ENCODE measurements at places on chromosomes 2 and 18. TPM values are rescaled to one million over a fixed set of nuclear protein-coding genes. Genes with fewer than 3 reads are reported as not detected.

GRCh38 chr2:239853121-239853520 lies 172.0 kb downstream of the NDUFA10 start:
- DNase-seq = no peak

REG1B gene
- total RNA-seq = not detected

CHN1 gene
- total RNA-seq = 50.3 TPM

DNA sequence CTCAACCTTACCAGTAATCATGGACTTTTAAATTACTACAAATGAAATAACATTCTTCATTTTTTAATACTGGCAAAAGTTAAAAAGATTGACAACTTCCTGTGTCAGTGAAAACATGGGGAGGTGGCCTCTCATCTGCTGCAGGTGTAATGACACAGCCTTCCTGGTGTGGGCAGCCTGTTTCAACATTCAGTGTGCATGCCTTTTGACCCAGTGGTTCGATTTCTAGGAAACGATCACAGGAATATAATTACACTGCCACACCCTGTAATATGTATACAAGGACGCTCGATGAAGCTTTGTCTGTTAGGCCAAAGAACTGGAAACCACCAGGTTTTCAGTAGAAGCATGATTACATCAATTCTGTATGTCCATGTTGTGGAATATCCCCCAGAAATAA lies 68.7 kb downstream of the MTHFD2 start:
- DNase-seq = no peak

- no peak for DNase-seq
These were observed 127.4 kb downstream of the CCDC102B start for GRCh38 chr18:68925268-68925667.

- no peak for DNase-seq
These were observed 175.4 kb downstream of the ZNF521 start for GRCh38 chr18:25176518-25177042.

DNA sequence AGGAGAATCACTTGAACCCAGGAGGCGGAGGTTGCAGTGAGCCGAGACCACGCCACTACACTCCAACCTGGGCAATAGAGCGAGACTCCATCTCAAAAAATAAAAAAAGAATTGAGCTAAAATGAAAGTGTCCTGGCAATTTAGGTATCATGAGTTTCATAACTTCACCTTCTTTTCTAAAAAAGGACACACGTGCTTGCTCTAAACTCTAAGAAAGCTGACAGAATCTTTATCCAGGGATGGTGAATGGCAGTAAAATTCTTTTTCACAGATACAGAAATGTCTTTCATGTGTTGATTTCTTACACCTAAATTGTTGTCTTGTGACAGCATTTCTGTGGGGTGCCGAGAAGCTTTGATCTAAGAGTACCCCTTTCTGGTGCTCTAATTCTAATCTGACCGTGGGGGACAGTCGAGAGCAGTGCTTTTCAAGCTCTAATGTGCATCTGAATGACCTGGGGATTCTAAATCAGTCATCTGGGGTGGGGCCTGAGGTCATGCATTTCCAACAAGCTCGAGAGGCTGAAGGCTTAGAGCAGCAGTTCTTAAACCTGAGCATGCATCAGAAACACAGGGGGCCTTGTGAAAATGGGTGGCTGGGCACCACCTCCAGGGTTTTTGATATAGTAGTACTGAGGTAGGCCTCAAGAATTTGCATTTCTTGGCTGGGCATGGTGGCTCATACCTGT lies 42.1 kb upstream of the REL start:
- DNase-seq = no peak

GRCh38 chr2:45443012-45443411 lies 168.1 kb downstream of the SRBD1 start:
- no peak for DNase-seq

- no peak for DNase-seq
These were observed 61.8 kb upstream of the STK17B start for GRCh38 chr2:196233021-196233804.

DNA sequence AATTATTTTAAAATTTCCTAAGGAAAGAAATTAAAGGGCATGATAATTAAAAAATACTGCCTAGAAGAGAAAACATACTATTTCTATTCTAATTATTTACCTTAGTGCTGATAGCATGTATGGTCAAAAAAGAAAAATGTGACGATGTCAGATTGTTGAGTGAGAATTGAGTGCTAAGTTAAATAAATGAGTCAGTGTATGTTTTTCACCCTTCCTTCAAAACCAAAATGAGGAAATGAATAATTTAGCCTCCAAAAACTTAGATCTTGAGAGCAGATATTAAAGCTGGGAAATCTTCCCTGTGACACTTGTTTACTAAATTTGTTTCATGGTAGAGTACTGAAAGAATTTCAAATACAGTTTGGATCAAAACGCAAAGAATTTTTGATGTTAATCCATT lies 58.6 kb upstream of the NYAP2 start:
- DNase-seq = no peak

GRCh38 chr2:207253666-207254345 lies 88.1 kb upstream of the KLF7 start:
- DNase-seq = no peak

PHOSPHO2 gene
- 13.5 TPM for total RNA-seq

RPL31 gene
- 1,632 TPM for total RNA-seq

DNA sequence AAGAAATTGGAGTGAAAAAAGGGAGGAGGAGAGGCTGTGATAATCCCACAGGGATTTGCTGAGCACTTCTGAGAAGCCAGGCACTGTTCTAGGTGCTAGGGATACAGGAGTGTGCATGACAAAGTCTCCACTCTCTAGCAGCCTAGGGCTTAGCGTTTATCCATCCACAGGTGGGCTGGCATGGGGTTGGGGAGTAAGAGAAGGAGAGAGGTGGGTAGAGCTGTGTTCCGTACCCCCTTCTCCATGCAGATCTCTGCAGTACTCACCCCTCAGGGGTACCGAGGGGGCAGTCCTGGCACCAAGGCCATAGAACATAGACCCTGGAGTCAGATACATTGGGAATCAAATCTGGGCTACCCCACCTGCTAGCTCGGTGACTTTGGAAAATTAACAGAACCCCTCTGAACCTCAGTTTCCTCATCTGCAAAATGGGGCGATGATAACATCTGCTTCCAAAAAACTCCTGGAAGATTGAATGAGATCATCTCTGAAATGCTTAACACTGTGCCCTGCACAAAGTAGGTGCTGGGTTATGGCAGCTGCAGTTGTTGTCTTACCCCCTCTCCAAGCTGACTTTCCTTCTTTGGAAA lies 18.6 kb downstream of the FOSL2 start:
- no peak for DNase-seq

SLC5A7 gene
- total RNA-seq = 1.8 TPM

DNA sequence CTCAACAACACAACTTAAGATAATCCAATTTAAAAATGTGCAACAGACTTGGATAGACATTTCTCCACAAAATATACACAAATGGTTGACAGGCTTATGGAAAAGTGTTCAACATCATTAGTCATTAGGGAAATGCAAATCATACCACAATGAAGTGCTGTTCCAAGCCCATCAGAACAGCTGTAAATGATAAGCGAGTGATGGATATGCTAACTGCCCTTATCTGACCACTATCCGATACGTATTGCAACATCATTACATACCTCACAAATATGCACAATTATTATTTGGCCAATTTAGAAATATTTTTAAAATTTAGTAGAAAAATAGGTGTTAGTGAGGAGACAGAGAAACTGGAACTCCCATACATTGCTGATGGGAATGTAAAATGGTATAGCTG lies 62.2 kb downstream of the PPP4R1 start:
- no peak for DNase-seq

GRCh38 chr2:3305952-3306351 lies 71.7 kb downstream of the EIPR1 start:
- no peak for DNase-seq

- DNase-seq = no peak
These were observed 30.3 kb upstream of the GPC1 start for GRCh38 chr2:240405133-240405532.

DNA sequence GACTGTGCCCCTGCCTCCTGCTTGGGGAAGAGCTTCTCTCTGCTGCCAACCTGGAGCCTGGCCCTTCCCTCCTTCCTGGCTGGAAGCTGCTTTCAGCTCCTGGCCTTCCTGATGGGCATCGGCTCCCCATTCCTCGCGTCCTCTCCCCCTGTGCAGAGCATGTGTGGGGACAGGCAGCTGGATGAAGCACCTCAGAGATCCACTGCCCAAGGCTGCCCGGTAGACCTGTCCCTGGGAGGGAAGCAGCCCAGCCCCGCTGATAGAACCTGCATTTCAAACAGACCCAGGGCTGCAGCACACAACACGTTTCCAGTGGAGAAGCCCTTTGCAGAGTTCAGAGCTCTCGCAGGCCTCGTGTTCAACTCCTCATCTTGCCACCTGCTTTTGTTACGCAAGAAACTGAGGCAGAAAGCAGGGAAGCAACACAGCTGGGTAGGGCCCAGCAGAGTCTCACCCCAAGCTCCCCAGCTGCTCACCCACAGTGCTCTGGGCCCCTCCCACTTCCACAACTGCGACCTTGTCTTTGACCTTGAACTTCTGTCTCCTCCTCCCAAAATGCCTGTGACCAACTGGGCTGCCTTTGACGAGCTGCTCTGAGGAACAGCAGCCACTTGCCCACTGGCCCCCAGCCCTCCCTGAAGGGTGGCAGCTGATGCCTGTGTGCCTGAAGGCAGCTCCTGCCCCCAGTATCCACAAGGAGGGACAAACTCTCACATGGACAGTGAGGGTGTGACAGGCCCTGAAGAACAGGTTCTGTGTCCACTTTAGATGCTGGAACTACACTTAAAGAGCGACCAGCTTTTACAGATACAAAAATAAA lies 65.5 kb downstream of the PARD6G start:
- no peak for DNase-seq

DNA sequence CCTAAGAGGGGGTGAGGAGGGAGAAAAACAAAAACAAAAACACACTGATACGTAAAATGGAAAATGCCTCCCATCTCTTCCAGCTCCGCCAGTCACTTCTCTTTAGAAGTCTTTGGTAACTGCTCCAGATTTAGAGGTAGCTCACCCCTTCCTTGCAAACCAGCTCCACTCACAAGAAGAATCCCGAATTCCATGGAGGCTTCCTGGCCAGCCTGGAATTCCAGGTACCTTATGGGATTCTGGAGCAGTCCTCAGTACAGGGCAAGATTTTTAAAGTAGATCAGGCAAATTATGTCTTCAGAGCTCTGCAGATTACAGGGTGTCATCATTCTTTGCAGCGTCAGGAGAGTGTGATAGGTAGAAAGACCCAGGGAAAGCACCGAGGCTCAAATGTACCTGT lies 4.8 kb downstream of the STON1 start:
- no peak for DNase-seq

- DNase-seq = no peak
These were observed 72.7 kb upstream of the SPOPL start for GRCh38 chr2:138428710-138429440.

DNA sequence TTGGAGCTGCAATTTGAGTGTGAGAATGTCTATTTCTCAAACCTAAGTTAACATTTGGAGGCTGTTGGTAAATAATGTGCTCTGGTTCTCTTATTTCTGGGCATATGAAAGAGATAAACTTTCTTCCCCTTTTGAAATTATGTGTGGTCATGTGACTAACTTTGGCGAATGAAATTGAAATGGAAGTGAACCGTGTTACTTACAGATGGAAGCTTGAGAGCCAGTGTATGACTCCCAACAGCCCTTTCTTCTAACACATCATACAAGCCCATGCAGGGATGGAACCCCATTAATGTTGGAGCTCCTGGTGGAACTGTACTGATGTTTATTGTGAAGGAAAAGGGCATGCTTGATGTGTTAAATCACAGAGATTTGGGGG lies 725.8 kb downstream of the TSN start:
- no peak for DNase-seq

GRCh38 chr2:105909215-105909614 lies 164.5 kb downstream of the NCK2 start:
- no peak for DNase-seq

DNAJC5G gene
- not detected for total RNA-seq

GRP gene
- total RNA-seq = not detected

COL4A3 gene
- total RNA-seq = 0.34 TPM

DNA sequence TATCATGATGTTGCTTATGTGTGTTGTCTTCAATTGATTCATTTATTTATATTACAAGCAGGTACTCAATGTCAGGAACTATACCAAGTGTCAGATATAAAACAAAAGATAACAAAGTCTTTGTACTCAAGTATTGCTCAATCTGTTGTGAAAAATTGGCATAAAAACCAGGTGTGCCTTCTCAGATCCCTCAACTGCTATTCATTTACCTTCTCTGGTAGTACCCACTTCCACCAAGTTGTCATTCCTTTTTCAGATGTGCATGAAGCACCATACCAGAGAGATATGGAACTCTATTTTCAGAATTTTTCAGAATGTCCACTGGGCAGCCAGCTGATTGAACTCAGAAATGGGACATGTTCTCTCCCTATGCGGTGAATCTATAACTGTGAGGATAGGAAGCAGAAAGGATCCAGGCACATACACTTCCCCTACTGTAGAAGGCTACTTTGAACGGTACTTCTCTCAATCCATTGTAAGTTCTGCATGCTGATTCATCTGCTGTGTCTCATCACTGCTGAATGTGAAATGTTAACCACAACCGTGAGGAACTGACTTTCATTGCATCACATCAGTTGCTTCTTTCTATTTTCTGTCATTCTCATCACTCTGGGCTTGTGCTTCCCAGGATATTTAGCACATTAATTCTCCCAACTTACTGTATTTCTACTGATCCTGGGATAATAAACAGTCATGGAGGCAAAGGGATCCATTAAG lies 1621.3 kb downstream of the SUCLG1 start:
- DNase-seq = no peak

DNA sequence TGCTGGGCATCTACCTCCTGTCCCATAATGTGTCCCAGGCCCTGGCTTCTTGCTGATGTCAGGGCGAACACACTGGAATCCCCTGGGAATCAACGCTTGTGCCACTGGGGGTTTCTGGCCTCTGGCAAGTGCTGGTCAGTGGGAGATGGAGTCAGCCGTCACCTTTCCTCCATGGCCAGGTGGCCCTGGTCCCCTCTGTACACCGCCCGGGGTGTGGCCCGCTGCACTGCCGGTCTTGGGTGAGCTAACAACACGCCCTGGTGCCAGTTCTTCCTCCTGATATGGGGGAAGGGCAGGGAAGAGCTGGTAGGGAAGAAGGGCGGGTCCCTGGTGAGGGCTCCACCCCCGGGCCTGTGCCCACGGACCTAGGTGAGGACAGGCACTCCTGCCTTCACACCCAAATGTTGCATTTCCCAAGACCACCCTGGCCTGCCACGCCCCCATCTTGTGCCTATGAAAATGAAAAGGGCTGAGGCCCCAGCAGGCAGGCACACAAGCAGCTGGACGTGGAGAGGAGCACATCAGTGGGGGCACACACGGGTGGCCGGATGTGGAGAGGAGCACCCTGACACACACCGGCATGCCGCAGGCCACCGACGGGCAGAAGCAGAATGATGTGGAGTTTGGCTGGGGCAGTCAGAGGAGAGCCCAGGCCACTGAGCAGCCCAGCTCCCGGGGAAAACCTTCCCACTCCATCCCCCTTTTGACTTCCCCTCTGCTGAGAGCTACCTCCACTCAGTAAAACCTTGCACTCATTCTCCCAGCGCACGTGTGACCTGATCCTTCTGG lies 140.5 kb downstream of the ASB1 start:
- no peak for DNase-seq

Data from progenitor cell of endocrine pancreas (in vitro differentiated cells).